ENCODE measurements at places on chromosomes 5 and 9.

- no peak for DNase-seq
Observed at GRCh38 chr5:176359658-176360057, 1.9 kb downstream of the KIAA1191 start.

DNA sequence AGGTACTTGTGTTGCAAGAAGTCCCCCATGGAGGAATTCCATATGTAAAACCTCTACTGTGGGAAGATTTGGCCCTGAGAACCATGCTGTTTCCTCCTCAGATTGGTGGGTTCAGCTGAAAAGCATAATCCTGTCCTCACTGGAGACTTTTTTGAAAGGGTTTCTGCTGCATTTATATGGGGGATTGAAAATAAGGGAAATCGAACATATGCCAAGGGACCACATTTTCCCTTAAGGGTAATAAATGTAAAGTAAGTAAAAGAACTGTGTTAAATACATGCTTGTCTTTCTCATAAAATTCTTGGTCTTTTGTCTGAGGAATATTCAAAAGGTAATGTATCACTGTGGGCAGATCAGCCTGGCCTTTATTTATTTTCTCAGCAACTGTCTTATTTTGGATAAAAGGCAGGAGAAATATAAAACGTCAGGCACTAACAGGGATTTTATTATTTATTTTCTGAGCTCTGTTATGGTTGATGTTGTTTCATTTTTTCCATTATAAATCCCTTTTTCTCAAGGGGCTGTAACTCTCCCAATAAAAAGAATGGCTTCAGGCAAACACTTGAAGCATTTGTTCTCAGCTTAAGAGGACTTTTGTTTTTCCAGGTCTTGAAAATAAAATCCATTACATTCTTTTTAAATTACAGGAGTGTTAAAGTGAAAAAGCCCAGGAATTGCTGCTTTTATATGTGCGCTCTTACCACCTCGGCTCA, 131.4 kb downstream of the FGF10 start:
- DNase-seq = no peak

DNA sequence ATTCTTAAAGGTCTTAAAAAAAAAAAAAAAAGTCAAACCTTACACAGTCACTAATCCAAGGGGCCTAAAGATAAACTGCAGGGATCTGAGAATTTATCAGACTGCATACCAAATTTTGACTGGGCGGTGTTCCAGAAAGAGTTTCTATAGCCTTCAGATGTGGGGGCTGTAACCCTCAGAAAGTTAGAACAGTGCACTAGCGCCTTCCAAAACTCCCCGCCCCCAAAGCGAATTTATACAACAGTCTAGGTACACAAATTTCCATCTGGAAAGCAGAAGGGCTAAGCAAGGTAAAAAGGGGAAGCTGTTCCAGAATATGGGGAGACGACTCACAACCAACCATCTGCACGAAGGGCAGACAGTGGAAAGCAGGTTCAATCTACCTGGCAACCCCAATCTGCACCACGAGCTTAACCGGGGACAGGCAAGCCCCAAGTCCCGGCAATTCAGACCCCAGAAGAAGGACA, 813 bp downstream of the ERMP1 start:
- DNase-seq = no peak

DNA sequence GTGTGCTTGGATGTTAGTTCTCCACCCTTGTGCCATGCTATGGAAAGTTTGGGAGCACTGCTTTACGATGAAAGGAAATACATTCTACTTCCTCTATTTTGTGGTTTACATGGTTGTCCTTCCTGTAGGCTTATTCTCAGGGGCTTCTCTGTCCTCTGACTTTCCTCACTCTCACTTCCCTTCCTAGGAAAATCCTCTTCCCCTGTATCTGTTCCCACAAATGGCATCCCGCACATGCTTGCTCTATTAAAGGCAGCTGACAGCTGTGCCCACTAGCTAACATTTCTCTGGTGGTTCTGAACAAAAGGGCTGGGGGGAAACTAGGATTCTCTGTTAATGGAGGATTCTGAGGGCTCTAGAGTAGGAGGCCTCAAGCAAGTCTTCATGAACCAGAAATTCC, 52.4 kb downstream of the FAM170A start:
- DNase-seq = no peak

GRCh38 chr5:36704131-36704530, 97.7 kb downstream of the SLC1A3 start:
- DNase-seq = no peak

GRCh38 chr9:106102821-106103220, 408.5 kb downstream of the TMEM38B start:
- no peak for DNase-seq

DNA sequence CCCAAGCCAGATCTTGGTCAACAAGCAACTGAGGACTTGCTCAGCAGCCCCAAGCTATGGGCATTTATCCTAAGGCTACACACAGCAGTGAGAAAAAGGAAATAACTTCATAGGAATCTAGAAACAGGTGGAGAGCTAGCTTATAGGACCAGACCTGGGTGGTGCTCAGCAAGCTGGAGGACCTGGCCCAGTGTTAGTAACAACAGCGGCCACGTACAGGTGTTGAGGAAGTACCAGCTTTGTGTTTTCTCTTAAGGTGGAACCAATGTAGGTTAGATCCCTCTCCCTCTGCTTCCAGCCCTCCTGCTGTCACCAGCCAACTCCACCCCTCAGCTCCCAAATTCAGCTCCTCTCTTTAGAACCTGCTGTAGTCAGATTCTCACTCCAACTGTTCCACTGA, 43.4 kb downstream of the IRF1 start:
- no peak for DNase-seq

GRCh38 chr9:127650518-127650917, 38.4 kb downstream of the STXBP1 start:
- no peak for DNase-seq

DNA sequence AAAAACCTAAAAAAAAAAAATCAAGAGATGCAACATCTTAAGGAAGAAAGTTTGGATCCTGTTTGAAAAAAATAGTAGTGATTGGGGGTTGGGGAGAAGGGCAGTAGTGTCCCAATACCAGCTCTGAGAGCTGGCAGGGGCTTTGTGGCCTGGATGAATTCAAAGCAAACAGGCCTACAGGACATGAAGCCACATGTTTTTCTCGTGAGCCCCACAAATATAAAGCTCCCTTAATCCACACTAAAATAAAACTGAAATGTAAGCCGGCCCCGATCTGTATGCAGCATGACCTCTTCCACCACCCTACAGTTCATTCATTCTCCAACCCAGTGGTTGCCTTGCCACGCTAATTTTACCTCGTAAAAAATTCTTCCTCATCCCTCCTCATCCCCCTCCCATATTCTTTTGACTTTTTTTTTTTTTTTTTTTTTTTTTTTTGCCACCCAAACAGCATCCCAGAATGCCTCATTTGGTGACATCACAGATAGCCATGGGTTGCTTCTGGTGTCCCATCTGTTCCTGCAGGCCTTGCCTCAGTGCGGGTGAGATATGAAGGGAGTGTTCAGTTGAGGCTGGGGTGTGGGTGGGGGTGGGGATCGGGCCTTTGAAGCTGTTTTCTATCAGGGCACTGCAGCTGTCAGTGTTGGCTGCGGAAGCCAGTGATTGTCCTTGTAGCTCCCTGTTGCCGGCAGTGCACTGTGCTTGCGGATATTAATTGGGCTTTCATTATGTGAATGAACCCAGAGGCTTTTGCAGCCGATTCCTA, 81.6 kb upstream of the NFIB start:
- no peak for DNase-seq

DNA sequence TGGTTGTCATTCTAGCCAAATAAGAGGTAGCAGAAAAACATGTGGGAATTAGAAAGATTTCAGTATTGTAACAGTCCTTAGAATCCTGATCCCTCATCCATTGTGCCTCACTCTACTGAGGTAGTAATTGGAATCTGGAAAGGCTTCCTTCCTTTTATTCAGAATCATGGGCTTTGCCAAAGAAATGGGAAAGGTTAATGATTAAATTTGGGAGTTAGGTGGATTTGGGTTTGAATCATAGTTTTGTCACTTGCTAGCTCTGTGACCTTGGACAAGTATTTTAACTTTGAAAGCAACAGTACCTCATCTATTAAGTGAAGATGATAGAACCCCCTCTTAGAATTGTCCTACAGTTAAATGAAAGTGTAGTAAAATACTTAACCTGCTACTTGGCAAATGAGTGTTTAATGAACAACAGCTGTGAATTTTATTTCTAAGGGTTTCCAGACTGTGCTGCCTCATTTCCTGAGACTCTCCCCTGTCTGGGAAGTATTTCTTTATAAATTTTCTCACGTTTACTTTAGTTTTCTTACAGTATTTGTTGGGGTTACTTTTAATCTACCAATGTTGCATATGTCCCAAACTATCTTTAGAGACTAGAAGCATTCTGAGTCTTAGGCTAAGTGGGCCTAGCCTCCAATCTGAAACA, 11.7 kb downstream of the SPDL1 start:
- no peak for DNase-seq

- no peak for DNase-seq
Observed at GRCh38 chr5:136087961-136088871, 44.4 kb upstream of the SMAD5 start.

DNA sequence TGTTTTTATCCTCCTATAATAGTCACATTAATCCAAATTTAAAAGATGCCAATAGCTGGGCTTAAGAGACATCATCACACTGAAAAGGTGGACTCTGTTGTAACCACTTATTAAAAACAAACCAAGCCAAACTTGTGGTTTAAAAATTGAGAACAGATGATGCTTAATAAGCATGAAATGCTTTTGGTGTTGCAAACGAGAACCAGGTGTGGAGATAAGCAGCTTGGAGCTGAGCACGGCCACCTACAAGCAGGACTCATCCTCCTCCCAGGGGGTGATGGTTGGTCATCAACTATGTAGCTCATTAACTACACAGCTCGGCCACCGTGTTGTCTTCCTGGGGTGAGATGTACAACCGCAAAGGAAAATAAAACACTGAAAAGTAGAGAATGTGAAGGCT, 154.4 kb downstream of the NPR3 start:
- DNase-seq = no peak

GRCh38 chr9:130302785-130303612, 37.4 kb downstream of the HMCN2 start:
- DNase-seq = no peak

DNA sequence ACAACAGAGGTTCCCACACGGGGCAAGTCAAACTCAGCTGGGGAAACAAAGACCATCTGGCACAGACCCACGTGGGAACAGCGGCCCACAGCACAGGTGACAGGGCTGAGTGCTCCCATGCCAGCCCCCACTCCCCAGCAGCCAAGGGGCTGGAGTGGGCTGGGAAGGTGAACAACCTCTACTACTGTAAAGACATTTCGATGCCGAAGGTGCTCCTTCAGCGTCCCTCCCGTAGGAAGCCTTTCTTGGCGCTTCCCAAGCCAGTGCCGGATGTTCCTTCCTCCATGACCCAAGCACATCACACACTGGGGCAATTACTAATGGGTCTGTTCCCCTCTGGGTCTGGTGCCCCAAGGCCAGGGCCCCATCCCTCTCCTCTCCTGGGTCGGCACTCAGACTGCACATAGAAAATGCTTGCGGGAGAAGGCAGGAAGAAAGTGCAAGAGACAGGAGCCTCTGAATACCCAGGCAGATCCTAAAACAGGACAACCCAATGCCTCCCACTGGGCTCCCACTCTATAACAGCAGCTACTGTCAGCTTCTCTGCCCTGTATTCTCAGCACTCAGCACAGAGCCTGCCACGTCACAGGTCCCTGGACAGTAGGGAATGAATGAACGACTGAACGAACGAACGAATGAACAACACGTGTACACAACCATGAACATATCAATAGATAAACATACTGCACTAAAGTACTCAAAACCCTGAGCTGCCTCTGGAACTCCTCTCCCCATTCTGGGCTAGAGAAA, 77.0 kb upstream of the LRRTM2 start:
- DNase-seq = no peak

GRCh38 chr9:82353631-82354278, 365.2 kb downstream of the SPATA31D1 start:
- no peak for DNase-seq
